Epithelial cell of alveolus of lung (primary cell): ENCODE measurements at places on chromosomes 1 and 21. TPM values are rescaled to one million over a fixed set of nuclear protein-coding genes. Genes with fewer than 3 reads are reported as not detected.

GIPC2 gene
- total RNA-seq, result 0.08 and 0.52 TPM in 2 replicates

LAPTM5 gene
- 0.39 and 3.7 TPM in 2 replicates for total RNA-seq

GNAT2 gene
- total RNA-seq, result 0.32 TPM in 1 of 2 replicates, not detected in the other

ZNF684 gene
- 4.6 and 5.0 TPM in 2 replicates for total RNA-seq

S100A2 gene
- 8.0 and 18.1 TPM in 2 replicates for total RNA-seq

IL10 gene
- total RNA-seq, result 0.56 TPM in 1 of 2 replicates, not detected in the other

NFIA gene
- 10.0 and 18.7 TPM in 2 replicates for total RNA-seq

CELA3B gene
- total RNA-seq, result not detected in 2 replicates

PROK1 gene
- not detected in 2 replicates for total RNA-seq

C8B gene
- not detected in 2 replicates for total RNA-seq

EIF4G3 gene
- 27.8 and 50.6 TPM in 2 replicates for total RNA-seq

MEX3A gene
- 7.0 and 15.8 TPM in 2 replicates for total RNA-seq

CR1L gene
- total RNA-seq, result not detected in 2 replicates

G0S2 gene
- total RNA-seq, result 26.1 and 34.6 TPM in 2 replicates

USH2A gene
- total RNA-seq, result not detected in 2 replicates

KDF1 gene
- total RNA-seq, result 1.7 TPM in 1 of 2 replicates, not detected in the other

KIF2C gene
- 19.3 and 40.6 TPM in 2 replicates for total RNA-seq

LENEP gene
- not detected in 2 replicates for total RNA-seq

MPZ gene
- 1.4 and 2.1 TPM in 2 replicates for total RNA-seq

AIRE gene
- 0.08 TPM in 1 of 2 replicates, not detected in the other for total RNA-seq

DESI2 gene
- 47.3 and 48.5 TPM in 2 replicates for total RNA-seq

PLA2G2D gene
- not detected in 2 replicates for total RNA-seq

UMODL1 gene
- not detected in 2 replicates for total RNA-seq

ANKRD35 gene
- 1.8 and 8.8 TPM in 2 replicates for total RNA-seq

CCDC17 gene
- total RNA-seq, result 0.26 and 3.1 TPM in 2 replicates

TNFAIP8L2 gene
- total RNA-seq, result not detected in 2 replicates

C2CD4D gene
- total RNA-seq, result not detected in 2 replicates
